Uterine smooth muscle cell (primary cell): ENCODE measurements at places on chromosomes 5 and 9. TPM values are rescaled to one million over a fixed set of nuclear protein-coding genes. Genes with fewer than 3 reads are reported as not detected.

PCDHA5 gene
- total RNA-seq = 0.11 and 0.12 TPM in 2 replicates

NELFB gene
- 60.7 and 75.9 TPM in 2 replicates for total RNA-seq

PCDHB12 gene
- total RNA-seq = under 0.01 and 0.12 TPM in 2 replicates

EIF4EBP3 gene
- 0.77 and 1.1 TPM in 2 replicates for total RNA-seq

EGFLAM gene
- 0.75 and 1.1 TPM in 2 replicates for total RNA-seq

SV2C gene
- total RNA-seq = under 0.01 TPM in 1 of 2 replicates, not detected in the other

SLC45A2 gene
- under 0.01 TPM in 2 replicates for total RNA-seq

ZNF169 gene
- 2.5 and 3.4 TPM in 2 replicates for total RNA-seq

NACC2 gene
- total RNA-seq = 19.3 and 23.0 TPM in 2 replicates

BTNL9 gene
- total RNA-seq = not detected in 2 replicates

SNCAIP gene
- 26.2 and 69.9 TPM in 2 replicates for total RNA-seq

FOXD1 gene
- total RNA-seq = 3.2 and 3.5 TPM in 2 replicates

SPINK13 gene
- 0.22 and 0.37 TPM in 2 replicates for total RNA-seq

S100Z gene
- not detected in 2 replicates for total RNA-seq

FST gene
- 15.0 and 30.8 TPM in 2 replicates for total RNA-seq

PTPN3 gene
- 0.12 and 0.22 TPM in 2 replicates for total RNA-seq

ADRA1B gene
- under 0.01 TPM in 1 of 2 replicates, not detected in the other for total RNA-seq
